ENCODE measurements at places on chromosomes 6 and 20.

DNA sequence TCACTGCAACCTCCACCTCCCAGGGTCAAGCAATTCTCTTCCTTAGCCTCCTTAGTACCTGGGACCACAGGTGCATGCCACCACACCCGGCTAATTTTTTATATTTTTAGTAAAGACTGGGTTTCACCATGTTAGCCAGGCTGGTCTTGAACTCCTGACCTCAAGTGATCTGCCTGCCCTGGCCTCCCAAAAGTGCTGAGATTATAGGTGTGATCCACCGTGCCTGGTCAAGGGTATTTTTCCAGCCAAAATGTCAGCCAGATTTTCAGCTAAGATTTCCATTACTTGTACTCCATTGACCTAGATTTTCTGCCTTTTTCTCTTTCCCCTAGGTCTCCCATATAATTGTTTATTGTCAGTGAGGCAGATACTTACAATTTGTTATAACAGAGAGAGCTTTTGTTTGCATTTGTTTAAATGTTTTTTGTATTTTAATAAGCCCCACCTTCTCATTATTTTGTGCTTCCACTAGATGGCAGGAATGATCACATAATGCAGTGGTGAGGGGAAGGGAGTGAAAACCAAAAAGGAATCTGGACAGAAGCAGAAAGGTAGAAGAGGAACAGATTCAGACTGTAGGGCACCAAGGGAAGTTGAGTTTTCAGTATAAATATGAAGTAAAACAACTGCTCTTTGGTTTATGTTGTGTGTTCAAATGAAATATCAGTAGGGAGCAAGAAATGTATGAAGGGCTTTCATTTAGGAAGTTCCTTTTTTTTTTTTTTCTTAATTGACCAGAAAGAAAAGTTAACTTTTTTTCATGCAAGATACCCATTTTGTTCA is 29.7 kb downstream of the RPF2 start:
- peak; percentile 14 for DNase-seq

- DNase-seq: no peak
Measured at GRCh38 chr20:63831993-63832686, 1.1 kb upstream of the ZBTB46 start.

DNA sequence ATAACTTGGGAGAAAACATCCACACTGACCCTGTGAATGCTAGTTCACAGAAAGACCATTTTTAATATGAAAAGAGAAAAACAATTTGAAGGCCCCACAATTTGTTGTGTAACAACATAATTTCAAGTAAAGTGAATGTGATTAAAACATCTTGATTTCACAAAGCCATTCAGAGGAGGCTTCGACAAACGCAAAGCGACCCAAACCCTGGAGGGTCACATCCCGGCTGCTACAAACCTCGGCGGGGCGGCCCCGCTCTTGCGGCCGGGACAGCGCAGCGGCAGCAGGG is 14.0 kb downstream of the FOXC1 start:
- DNase-seq: no peak

GRCh38 chr6:144737998-144738397 is 452.9 kb downstream of the UTRN start:
- no peak for DNase-seq

DNA sequence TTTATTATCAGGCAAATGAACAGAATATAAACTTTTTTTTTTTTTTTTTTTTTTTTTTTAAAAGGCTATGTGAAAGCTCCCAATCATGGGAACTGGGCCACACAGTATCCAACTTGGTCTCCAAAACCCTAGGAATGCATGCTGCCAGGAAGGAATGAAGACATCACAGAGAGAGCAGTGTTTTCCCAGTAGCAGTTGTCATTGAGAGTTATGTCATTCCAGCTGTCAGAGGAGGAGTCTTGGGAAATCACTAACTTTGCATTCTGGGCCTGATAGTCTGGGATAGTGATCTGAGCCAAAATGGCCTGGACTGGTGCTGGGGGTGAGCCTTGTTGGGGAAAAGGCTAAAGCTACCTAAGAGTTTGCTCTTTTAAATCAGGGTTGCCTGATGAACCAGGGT is 231.3 kb upstream of the MAP3K7 start:
- no peak for DNase-seq

DNA sequence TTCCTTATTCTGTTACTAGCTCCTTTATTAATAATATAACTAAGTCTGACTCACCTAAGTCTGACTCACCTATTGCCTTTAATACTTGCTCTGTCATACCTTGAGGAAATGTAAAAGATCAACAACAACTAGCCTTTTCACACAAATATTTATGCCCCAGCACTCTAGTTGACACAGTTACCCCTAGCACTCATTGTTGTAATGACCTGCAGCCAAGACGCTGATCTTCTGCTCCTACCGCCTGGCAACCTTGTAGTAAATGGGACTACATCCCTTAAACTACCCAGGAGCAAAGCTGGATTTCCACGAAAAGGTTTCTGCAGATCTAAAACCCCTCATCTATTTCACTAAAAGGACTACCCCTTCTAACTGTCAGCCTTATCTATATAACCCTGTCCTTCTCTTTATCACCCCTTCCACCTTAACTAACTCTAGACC is 90.0 kb downstream of the PLG start:
- DNase-seq: no peak

- DNase-seq: no peak
Measured at GRCh38 chr6:1390946-1391799, 1.8 kb downstream of the FOXF2 start.

GRCh38 chr20:61662968-61663331 is 402.7 kb downstream of the TAF4 start:
- no peak for DNase-seq

GRCh38 chr20:63031251-63032014 is 24.7 kb upstream of the BHLHE23 start:
- DNase-seq: no peak

GRCh38 chr6:89430201-89430962 is 2.6 kb upstream of the ANKRD6 start:
- DNase-seq: no peak

DNA sequence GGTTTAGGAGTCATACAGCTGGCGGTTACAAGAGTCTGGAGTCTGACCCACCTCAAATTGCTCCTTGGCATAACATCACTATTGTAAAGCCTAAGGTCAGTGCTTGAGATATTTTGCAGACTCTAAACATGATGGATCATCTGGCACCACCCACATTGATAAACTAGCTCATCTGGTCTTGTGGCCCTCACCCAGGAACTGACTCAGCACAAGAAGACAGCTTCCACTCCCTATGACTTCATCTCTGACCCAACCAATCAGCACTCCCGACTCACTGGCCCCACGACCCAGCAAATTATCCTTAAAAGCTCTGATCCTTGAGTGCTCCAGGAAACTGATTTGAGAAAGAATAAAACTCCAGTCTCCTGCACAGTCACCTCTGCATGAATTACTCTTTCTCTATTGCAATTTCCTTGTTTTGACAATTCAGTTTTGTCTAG is 115.9 kb downstream of the CD24 start:
- DNase-seq: no peak

- DNase-seq: peak; percentile 62
Measured at GRCh38 chr6:35737413-35738211, 780 bp downstream of the ARMC12 start.

DNA sequence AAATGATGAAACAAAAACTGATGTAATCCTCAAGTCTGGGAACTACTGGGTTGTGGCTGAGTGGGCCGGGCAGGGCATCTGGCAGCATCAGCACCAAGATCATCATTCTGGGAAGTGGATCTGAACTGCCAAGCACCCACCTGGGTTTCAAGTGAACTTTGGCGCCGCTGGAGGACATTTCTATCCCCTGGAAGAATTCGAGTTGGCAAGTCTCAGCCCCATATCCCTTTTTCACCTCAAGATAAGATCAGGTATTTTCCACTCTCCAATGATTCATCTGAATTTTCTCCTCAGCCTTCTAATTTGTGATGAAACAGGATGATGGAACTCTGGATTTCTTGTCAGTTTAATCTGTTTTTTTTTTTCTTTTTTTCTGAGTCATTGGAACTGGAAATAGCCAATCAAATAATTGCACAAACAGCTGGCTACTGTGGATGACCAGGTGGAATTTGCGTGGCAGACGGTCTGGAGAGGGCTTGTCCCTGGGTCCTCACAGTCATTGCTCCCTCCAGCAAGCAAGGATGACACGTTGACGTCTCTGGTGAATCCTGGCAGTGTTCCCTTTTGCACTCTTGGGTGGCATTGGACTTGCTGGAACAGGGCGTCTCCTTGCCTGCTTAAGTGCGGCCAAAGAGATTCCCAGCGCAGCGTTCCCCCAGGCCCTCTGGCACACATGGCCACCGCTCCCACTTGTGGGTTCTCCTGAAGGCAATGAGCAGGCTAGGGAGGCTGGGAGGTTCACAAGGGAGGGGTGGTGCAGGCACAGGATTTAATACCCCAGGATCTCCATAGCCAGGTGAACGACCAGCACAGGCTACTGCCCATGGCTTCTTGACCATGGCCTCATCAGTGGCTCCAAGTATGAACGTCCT is 80.4 kb downstream of the DHX35 start:
- DNase-seq: no peak

DNA sequence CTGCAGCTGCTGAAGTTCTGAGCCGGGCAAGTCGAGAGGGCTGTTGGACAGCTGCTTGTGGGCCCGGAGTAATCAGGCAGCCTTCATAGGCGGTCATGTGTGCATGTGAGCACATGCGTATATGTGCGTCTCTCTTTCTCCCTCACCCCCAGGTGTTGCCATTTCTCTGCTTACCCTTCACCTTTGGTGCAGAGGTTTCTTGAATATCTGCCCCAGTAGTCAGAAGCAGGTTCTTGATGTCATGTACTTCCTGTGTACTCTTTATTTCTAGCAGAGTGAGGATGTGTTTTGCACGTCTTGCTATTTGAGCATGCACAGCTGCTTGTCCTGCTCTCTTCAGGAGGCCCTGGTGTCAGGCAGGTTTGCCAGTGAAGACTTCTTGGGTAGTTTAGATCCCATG is 21.2 kb upstream of the MAPK13 start:
- no peak for DNase-seq

DNA sequence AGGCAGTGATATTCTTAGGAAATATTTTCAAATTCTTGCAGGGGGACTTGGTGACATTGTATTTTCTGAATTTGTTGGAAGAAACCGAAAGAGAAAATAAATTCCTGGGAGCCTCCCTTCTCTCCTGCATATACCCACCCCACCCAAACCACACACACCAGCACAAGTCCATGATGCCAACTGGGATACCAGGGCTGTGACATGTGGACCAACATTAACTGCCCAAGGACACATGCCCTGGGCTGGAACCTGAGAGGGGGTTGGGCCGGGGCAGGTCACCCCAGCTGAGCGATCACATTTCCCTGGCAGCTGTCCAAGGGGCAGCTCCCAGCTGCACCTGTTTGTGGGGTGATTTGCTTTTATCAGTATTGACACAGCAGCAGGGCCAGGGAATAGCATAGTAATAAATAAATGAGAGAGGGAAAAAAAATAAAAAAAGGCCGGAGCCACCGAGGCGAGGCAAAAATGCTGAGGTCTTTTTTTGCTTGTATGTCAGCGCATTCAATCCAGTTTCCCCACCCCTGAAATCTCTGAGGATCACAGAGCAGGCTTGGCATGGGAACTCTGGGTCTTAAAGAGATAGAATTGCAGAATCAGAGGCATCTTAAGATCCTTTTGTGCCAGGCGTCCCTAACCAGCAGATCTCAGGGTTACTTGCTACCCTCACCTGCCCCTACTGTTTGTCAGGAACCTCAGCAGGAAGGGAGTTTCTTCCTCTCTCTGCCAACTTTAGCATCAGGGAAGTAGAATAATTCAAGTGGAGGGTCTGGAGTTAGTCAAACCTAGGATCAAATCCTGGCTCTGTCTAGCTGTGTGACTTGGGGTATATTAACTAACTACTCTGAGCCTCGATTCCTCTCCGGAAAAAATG is 66.5 kb upstream of the PIM1 start:
- DNase-seq: no peak

All from brain microvascular endothelial cell (primary cell).